ENCODE measurements at places on chromosomes 4 and X.

DNA sequence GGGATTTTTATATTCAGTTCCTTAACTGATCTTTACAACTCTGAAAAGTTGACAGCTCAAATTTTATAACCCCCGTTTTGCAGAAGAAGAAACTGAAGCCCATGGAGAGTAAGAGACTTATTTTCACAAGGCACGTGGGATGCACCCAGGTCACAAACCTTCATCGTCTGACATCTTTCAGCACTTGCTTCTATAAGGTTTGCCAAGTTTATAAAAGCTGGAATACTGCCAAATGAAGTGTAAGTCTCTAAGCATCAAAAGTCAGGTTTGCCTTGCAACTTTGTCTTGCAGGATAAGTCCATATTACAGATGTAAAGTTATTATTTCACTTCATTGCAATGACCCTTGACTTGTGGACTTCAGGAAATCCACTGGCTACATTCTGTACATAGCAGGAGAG lies 6.3 kb upstream of the KCNIP4 start:
- DNase-seq = no peak

DNA sequence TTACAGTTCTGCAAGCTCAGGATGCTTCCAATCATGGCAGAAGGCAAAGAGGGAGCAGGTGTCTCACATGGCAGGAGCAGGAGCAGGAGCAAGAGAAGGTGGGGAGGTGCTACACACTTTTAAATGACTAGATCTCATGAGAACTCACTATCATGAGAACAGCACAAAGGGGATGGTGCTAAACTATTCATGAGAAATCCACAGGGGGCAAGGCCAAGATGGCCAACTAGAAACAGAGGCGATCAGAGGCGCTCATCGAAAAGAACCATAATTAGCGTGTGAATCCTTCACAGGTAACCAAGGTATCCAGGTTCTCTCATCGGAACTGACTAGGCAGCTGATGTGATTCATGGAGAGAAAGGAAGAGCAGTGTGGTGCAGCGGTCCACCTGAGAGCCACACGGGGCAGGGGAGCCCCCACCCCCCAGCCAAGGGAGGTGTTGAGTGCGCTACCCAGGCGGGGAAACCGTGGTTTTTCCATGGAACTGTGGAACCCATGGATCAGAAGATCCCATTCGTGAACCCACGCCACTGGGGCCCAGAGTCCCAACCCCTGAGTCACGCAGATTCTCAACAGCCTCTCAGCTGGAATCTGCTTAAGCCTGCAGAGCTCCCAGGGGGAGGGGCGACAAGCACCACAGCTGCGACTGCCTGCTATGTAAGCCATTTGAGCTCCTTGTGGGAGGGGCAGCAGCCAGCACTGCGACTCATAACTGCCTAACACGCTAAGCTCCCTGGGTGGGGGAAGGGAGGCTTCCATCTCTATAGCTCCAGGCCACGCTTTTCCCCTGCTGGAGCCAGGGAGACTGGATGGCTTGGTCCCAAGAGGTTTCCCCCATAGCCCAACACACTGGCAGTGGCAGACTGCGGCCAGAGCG lies 46.7 kb downstream of the FGF16 start:
- DNase-seq = no peak

DNA sequence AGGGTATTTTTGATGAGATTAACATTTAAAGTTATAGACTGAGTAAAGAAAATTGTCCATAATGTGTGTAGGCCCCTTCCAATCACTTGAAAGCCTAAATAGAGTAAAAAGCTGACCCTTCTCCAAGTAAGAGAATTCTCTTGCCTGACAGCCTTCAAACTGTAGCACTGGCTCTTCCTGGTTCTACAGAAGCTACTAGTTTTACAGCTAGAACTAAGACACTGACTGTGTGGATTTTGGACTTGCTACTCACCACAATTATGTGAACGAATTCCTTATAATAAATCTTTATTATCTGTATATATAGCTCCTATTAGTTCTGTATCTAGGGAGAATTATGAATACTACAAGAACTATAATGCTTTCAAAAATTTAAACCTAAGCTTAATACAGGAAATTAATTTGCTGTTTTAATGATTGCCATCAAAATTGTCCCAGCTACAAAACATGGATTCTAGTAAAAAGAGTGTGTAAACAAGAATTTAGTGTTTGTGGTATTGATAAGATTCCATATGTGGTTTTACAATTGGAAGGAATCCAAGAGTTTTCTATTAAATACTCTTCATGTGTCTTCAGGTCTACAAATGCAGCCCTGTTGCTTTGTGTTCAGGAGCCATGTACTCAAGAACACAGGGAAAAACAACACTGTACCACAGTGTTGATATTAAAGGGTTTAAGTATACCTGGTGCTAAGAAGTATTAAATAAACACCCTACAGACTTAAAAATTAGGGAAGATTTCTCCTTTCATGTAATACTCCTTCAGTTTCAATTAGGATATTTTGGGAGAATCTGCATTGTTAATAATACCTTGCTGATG lies 366.5 kb downstream of the CXXC4 start:
- DNase-seq = no peak

GRCh38 chr4:141020801-141021261 lies 112.4 kb downstream of the RNF150 start:
- DNase-seq = no peak

DNA sequence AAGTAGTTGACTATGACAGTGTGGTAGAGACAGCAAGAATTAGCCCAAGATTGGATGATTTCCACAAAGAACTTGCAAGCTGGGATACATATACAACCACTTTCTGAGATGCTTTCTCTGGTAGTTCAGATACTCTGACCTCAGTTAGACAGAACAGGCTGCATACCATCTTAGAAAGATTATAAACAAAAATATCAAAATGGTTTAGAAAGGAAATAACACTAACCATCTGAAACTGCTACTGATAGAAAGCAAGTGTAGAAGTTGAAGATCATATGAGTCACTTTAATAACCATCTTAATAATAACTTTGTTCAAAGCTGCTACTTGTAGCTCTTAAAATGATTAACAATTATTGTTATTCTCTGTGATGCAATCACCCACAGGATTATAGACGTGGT lies 255.4 kb upstream of the TTC29 start:
- DNase-seq = no peak

- no peak for DNase-seq
These were observed 158.2 kb upstream of the DDIT4L start for GRCh38 chr4:100348473-100348872.

Measured in activated T-cell treated with anti-CD3 and anti-CD28 coated beads for 4 hours (primary cell).